Progenitor cell of endocrine pancreas (in vitro differentiated cells): ENCODE measurements at places on chromosomes 5 and 9. TPM values are rescaled to one million over a fixed set of nuclear protein-coding genes. Genes with fewer than 3 reads are reported as not detected.

The OLFM1 gene
- total RNA-seq = 1.7 and 1.8 TPM in 2 replicates

The TLX3 gene
- total RNA-seq = not detected in 2 replicates

The PCDHA9 gene
- total RNA-seq = 3.4 and 3.8 TPM in 2 replicates

The MAMDC4 gene
- 36.7 and 40.0 TPM in 2 replicates for total RNA-seq

The F2R gene
- total RNA-seq = 25.1 and 28.7 TPM in 2 replicates

The SPTAN1 gene
- 448 and 450 TPM in 2 replicates for total RNA-seq

- no peak for DNase-seq
Observed at GRCh38 chr5:157610990-157611389, 35.4 kb upstream of the ADAM19 start.

DNA sequence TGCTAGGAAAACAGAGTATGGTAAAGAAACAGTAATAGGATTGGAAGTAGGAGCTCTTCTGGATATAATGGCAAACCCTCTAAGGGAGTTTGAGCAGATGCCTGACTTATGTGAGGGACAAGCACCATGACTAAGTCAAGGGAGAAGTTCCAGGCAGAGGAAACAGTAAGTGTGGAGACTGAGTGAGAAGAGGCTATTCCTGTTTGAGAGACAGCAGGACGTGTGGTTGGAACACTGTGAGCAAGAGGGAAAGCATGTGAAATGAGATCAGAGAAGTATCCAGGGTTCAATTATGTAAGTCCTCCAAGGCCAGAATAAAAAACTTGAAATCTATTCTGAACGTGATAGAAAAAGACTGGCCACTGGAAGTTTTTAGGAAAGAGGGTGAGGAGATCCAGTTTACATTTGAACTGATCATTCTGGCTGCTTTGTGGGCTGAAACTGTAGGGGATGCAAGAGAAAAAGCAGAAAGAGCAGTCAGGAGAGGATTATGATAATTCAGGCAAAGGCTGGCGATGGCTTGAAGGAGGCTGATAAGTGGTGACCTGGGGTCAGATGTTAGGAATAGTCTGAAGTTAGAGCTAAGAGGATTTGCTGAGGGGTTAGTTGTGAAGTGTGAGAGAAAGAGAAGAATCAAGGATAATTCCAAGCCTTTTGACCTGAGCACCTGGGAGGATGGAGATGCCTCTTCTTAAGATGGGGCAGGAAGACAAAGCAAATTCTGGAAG is 19.2 kb downstream of the DMAC1 start:
- DNase-seq = no peak

GRCh38 chr5:133859073-133859472 is 109.4 kb downstream of the C5orf15 start:
- DNase-seq = no peak

DNA sequence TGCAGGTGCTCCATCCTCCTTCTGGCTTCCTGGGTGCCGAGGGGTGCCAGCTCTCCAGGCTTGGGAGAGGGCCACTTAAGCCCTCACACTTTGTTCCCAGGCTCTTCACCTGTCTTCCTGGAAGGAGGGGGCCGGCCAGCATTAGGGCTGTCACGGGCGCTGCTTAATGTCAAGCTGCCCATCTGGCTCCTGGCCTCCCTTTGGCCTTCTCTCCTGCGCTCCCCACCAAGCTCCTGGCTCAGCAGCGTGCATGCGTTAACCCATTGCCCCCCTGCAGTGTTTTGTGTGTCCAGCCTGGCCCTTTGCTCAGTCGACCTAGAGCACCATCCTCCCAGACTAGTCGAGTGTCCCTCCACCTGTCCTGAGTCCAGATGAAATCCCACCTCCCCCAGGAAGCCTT is 21.3 kb downstream of the NTNG2 start:
- no peak for DNase-seq

GRCh38 chr9:86718388-86719049 is 228.8 kb downstream of the GAS1 start:
- DNase-seq = no peak

DNA sequence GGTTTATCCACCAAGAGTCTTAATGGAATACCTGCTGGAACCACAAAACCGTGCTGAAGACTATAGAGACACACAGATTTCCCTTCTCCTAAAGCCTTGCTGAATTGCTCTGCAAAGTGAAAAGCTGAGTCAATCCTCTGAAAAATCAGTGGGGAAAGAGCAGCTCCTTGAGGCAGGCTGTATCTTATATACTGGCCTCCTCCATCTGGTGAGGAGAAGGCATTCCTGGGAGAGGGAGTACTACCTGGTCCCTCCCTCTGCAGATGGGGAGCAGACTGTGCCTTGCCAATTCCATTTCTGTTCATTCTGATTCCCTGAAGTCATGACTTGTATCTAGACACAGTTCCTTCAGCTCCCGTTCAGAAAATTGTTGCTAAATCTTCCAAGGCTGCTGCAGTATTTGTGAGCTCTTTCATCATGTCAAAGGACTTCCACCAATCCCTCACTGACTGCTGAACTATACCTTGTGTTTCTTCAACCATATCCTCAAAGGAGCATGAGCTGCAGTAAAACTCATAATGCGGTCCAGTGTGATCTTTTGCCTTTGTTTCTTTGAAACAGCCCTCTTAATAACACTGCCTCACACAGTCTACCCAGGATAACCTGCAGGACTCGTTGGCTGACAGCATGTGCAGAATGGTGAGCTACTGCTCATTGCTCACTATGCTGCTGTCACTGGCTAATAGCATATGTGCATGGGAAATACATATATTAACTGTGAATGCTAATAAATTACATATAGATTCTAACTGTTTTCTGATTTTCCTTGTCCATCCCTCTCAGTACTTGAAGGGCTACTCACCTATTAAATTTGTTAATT is 84.5 kb downstream of the FOXD1 start:
- no peak for DNase-seq

GRCh38 chr5:122965111-122965510 is 71.4 kb downstream of the PPIC start:
- no peak for DNase-seq

DNA sequence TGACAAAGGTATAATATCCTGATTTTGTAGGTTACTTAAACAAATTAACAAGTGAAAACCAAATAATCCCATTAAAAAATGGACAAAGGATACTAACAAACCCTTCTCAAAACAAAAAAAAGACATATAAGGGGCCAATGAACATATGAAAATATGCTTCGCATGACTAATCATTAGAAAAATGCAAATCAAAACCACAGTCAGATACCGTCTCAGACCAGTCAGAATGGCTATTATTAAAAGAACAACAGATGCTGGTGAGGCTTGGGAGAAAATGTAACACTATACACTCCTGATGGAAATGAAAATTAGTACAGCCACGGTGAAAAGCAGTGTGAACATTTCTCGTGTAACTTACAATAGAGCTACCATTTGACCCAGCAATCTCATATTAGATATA is 1542.2 kb upstream of the CDH9 start:
- DNase-seq = no peak

DNA sequence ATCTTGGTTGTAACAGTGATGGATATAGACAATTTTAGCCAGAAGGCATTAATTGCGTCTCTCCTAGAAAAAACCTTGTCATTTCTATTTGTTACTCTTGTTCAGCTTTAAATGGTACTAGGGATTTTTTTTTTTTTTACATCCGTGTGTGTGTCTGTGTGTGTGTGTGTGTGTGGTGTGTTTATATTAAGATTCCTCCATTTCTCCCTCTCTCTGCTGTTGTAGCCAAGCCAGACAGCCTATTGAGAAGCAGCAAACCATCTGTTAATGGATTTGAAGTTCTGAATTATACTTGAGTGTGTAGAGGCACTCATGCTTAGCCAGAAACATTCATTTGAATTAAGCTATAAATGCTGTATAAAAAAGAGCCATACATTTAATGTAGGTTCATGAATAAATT is 72.3 kb downstream of the SLF1 start:
- no peak for DNase-seq

DNA sequence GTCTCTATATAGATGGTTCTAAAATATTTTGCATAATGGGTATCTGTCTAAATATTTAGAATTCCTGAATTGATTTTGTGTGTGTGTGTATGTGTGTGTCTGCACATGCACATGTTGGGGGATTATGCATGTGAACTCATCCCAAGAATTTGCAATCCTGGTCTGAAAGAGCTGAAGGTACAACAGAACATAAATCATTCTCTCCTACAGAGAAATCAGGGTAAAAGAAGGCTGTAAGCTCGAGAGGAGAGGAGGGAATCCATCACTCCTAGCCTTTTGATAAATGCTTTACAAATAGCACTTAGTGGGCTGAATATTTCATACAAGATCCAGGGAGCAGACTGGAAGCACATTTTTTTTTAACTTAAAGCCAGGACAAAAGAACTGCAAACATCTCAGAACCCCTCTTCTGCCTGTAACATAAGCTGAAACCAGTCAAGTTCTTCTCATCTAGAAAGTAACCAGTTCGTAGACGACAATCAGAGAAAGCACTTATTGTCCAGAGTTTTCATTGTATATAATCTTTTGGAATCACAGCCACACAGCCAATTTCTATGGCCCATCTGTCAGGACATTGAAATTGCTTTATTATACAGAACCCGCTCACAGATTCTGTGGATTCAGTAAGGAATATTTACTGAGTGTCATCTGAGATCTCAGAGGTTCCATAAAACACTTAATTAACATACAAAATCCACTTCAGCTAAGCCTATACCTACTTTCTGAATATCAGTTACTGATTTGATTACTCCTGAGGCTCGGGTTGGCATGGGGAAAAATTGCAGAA is 541.4 kb upstream of the ZNF462 start:
- no peak for DNase-seq

GRCh38 chr5:137506296-137506695 is 7.2 kb upstream of the SPOCK1 start:
- no peak for DNase-seq

DNA sequence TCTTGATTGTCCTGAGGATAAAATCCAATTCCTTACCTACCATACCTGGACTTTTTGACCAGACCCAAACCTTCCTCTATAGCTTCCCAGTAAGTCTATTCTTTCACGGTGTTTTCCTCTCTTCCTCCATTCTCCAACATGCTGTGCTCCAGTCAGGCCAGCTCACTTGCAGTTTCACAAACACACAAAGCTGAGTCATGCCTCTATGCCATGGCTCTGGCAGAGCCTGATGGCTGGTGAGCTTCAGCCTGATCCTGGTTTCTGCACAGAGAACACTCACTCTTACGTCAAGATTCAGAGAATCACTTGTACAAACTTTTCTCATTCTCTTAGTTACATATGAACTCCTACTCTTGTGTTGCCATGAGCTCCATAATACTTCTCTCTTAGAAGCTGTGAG is 27.7 kb upstream of the PAX5 start:
- DNase-seq = no peak

DNA sequence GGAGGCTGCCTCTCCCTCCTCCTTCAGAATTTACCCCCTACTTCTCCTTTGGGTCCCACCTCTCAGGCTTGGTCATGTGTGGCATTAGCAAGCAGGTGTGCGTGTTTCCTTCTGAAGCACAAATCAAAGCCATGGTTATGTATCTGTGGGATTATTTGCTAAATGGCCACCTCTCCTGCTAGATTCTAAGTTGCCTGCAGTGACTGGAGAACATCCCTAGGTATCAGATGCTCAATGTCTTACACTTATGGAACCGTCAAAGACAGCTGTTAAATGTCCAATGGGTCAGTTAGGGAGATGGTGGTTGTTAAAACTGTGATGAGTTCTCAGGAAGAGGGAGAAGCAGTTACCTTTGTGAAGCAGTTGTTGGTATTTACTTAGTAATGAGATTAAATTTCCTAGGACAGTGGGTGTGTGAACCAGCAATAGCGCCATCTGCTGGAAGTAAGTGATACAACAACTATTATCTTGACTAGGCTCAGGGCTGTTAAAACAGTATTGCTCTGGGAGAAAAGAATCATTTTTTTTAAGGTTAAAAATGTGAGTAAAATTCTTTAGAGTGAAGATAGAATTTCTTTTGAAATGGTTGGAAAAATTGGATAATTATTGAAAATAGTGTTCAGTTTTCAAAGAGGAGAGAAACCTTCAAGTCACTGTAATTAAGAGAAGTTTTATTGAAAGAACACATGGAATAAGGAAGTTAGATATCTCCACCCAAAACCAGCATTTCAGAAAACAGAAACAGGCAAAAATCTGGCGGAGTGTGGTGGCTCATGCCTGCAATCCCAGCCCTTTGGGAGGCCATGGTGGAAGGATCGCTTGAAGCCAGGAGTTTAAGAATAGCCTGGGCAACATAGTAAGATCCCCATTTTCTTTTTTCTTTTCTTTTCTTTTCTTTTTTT is 71.3 kb downstream of the TMC1 start:
- DNase-seq = no peak

DNA sequence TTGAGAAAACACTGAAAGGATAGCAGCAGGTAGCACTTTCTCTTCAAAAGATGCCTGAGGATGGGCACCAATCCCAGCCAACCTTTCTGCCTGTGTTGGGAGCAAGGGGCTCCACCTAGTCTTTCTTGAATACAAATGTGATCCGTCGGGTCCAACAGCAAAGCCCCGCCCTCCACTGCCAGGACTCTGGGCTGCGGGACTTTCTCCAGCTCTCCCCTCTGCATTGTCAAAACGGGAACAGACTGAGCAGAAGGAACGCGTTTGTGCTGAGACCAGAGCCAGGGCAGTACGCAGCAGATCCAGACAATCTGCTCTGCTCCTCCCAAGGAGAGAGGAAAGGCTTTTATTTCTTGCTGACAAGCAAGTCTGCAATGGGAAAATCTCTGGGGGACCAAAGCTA is 139.7 kb downstream of the SEC61B start:
- no peak for DNase-seq

DNA sequence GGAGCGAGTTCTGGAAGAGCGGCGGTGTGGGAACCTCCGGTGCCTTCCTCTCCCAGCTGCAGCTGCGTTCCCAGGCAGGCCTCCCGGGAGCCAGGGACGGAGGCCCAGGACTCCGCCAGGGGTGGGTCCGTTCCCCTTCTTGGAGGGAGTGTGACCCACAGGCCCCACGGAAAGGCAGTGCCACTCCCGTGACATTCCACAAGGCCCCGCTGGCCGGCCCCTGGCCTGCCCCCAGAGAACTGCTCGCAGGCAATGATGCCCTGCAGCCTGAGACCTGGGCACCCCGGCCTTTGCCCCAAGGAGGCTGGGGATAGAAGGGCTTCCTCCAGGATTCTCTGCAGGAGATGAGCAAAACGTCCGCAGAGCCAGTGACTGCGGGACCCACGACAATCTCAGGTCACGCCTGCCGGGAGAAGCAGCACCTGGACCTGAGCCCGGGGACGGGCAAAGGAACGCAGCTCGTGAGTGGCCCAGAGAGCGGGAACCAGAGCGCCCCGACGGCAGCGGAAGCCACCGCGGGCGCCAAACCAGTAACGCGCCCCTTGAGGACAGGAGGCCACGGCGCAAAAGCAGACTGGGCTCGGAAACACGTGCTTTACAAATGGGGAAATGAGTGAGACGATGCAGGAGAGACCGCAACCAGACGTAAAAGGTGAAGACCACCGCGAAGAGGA is 9.3 kb downstream of the OBP2B start:
- no peak for DNase-seq

DNA sequence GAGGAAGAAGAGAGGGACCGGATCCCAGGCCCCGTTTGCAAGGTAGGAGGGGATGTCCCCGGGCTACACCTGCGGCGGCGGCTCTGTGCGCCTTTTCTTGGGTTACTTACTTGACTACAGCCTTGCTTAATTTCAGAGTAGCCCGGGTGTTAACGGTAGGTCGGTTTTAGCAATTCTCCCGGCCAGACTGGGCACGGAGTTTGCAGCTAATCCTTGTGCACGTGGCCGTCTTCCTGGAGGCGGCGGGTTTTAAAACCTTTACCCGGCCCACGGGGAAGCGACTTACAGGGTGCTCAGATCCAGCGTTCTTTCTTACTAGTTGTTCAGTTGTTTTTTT is 313 bp downstream of the BRIX1 start:
- DNase-seq = no peak

GRCh38 chr9:101592788-101593187 is 2.0 kb downstream of the PPP3R2 start:
- DNase-seq = no peak

- DNase-seq = no peak
Observed at GRCh38 chr9:91858213-91859030, 91.6 kb downstream of the ROR2 start.
